Left renal pelvis (tissue), 4 donors: ENCODE measurements at places on chromosomes 3 and 15.

- DNase-seq: no peak
Measured at GRCh38 chr3:194091141-194091540, 44.8 kb upstream of the HES1 start.

GRCh38 chr3:32885283-32885901, 66.1 kb upstream of the CCR4 start:
- no peak for DNase-seq

- DNase-seq: no peak
Measured at GRCh38 chr3:42149975-42150374, 58.8 kb downstream of the TRAK1 start.

DNA sequence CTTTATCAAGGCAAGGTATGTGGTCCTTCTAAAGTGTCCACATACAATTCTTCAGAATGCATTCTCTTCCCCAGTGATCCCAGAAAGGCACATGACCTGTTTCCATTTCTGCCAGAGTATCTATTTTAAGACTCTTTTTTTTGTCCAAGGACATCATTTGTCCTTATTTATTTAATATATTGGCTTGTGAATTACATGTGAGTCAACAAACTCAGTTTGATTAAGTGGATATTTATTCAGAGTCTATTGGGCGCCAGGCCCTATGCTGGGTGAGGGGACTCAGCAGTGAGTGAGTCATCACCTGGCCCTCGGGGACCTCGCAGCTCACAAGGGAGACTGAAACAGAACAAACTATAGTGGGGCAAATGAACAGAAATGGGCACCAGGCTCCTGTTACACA, 136.8 kb downstream of the SNRK start:
- no peak for DNase-seq

GRCh38 chr15:62068810-62069167, 2.0 kb downstream of the C2CD4A start:
- no peak for DNase-seq

GRCh38 chr3:126308394-126309125, 48.6 kb downstream of the KLF15 start:
- DNase-seq: no peak

GRCh38 chr3:187473778-187474406, 105.7 kb downstream of the RTP4 start:
- no peak for DNase-seq

DNA sequence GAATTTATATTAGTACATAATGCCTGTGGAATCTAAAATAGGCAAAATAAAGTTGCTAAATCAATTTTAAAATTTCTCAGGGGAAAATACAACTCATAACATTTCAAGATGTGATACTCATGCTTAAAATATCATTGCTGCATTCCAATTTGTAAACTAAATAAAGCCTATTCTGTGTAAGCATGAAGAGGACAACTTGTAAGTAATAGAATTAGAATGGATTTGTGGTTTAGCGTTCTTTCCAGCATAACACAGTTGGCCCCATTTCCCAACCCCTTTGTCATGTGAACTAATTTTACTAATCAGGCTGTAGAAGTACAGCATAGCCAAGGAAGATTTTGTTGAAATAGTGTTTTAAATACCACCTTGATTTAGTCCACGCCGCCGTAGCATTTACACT, 437.2 kb downstream of the SI start:
- no peak for DNase-seq

DNA sequence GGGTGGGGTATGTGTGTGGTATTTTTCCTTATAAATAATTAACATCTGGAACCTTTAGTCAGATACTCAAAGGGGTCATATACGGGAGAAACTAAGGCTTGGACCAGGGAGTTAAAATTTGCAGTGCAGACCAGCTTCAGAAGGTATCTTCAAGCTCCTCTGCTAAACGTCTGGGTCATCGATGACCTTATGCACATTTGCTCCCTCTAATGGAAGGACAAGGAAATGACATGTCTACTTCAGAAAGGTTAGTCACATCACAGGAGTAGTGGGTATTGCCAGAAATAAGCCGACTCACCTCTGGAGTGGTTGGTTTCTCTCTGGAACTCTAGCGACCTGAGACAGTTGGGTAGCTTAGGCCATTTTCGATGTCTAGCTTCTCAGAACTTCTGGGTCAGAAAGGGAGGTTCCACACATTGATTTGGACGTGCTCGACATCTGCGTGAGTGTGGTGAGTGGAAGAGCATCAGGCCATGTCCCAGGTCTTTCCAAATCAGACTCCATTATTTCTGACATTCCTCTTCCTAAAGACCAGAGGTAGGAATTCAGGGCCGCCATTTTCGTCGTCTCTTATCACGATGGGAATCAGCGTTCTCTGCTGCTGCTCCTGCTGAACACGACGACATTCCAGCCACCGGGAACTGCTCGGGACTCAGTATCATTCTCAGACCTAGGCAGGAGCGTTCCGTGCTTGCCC, 31.8 kb upstream of the RASA2 start:
- DNase-seq: no peak

DNA sequence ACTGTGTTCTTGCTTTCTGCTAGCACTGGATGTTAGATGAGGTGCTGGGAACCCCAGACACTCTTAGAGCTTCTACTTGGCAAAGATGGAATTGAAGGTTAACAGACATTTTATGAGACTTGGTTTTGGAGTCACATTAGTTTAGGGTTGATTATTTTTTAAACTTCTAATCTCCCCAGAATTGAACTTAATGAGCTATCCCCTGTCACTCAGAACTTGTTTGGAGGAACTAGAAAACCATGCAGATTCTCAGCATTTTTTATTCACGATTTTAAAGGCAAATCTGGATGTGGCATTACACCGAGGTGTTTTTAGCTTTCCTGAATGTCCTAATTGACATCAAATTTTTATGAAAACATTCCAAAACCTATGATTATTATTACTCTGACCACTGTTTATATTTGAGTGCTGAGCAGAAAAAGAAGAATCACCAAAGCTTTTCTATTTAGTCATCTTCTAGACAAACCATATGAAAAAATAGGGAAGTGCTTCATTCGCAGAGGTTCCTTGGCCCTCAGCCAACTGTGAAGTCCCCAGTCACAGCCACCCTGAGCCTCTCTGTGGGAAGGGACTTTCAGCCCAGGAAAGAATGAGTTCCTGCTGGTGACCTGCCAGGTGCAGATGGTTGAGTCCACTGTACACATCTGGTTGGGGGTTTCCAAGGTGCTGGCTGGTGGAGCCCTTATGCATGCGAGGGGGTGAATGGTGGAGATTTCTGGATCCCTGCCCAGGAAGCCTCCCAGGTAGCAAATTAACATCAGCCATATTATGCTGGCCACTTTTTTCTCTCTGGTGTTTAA, 196.0 kb upstream of the TOPAZ1 start:
- no peak for DNase-seq
